Stimulated activated naive CD8-positive, alpha-beta T cell treated with anti-CD3 and anti-CD28 coated beads, Interleukin-15, amount 100 ng/mL, for 72 hours (primary cell): ENCODE measurements at places on chromosomes 1 and 21.

DNA sequence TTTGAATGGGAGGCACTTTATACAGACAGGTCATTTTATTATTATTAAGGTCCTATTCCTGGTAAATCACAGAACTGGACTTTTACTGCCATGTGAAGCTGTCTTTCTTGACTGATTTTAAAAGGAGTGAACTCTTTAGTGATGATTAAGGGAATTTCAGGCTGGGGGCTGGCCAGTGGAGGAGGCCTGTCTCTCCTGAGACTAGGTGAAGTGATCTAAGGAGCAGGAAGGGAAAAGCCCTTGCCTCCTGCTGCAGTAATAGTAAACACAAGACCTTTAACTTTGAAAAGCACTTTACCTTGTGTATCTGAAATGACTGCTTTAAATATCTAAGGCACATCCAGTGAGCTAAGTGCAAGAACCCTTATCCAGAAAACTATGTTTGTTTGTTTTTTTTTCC is 118.0 kb upstream of the SPAG17 start:
- DNase-seq = no peak

GRCh38 chr1:39130325-39130724 is 74.2 kb upstream of the MACF1 start:
- no peak for DNase-seq

DNA sequence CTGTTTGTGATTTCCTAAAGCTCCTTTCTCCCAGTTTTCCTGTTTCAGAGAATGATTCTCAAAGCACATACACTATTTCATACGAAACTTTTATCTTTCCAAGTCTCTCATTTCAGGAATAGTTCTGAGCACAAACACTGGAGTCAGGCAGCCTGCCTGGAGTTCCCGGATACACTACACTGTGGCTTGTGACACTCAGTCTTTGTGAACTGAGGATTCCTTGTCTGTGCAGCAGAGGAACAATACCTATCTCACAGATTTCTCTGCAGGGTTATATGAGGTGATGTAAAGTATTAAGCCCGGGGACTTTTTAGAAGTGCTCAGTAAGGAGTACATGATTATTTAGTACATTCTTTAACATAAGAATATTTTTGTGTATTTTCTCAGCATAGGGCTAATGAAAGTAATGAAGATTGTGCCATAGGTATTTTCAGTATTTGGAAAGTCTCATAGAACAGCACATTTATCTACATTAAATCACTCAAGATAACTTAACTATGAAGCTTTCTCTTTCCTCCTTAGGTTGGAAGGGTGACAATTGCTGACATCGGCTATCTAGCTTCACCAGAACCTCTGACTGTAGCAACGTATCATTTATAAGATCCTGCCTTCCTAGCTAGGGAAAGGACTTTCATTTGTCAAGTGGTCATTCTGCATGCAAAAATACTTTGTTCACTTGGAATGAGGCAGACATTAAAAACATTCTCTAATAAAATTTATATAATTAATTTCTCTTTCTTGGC is 12.9 kb downstream of the GBP2 start:
- DNase-seq = no peak

GRCh38 chr21:45611939-45612664 is 31.4 kb upstream of the PCBP3 start:
- no peak for DNase-seq

- DNase-seq = peak; percentile 25
Observed at GRCh38 chr1:183689762-183690204, 36.7 kb upstream of the APOBEC4 start.

DNA sequence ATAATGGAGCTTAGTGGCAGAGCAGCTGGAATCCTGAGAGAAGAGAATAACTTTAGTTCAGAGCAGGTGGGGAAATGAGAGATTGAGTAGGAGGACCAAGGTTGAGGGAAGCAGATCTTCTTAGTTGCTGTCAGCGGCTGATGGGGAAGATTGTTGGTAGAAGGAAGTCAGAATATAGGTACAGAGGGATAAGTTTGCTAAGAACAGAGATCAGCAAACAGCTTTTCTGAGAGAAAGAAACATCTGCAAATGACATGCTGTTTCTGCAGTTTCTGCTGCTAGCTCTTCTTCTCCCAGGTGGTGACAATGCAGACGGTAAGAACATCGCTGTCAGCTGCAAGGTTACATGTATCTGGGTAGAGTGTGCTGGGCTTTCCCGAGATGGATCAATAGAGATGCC is at the start of gene CD1C:
Gene CD1C, plus strand, starts transcription at position 113 of the 400 bp plus-strand sequence. Its CDS starts 142 bp downstream, at position 255.
- no peak for DNase-seq

DNA sequence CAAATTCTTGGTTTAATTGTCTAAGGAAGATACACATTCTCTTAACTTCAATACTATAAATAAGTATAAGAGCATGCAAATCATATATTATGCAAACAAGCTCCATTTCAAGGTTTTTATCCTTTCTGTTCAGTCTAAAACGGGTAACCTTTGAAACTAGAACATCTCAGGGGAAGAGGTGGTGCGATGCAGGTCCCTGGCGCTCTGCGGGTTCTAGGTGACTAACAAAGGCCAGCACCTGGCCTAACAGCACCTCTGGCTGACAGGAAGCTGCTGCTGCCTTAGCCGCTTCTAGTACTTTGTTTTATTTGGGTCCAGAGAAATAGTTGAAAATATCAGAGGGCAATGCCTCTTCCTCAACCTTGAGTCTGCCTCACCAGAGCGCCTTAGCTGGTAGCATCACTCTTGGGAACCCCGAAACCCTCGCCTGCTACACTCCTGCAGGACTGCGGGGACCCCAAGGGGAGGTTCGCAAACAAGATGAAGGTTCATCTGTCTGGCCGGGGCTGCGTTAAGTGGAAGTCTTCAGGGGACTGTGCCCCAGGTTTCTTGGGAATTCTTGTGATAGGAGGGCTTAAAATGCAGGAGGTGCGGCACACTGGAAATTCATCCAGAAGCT is 45.5 kb downstream of the PRDM15 start:
- DNase-seq = no peak

GRCh38 chr1:112904831-112905261 is 51.1 kb downstream of the SLC16A1 start:
- DNase-seq = no peak

DNA sequence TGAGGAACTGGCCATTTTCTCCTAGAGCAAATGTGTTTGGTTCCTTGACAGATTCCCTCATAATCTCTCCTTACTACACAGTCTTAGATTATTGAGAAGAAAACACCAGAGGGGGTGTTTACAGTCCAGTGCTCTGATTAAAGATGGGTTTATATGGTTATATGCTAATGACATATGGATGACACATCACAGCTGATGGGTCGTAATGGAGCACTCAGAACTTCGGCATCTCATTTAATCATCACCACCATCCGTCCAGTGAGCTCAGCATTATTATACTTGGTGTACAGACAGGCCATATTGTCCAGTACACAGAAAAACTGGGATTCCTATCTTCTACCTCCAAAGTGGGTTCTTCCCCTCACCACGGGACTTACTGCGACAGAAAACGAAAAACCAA is 22.3 kb upstream of the NR5A2 start:
- no peak for DNase-seq

DNA sequence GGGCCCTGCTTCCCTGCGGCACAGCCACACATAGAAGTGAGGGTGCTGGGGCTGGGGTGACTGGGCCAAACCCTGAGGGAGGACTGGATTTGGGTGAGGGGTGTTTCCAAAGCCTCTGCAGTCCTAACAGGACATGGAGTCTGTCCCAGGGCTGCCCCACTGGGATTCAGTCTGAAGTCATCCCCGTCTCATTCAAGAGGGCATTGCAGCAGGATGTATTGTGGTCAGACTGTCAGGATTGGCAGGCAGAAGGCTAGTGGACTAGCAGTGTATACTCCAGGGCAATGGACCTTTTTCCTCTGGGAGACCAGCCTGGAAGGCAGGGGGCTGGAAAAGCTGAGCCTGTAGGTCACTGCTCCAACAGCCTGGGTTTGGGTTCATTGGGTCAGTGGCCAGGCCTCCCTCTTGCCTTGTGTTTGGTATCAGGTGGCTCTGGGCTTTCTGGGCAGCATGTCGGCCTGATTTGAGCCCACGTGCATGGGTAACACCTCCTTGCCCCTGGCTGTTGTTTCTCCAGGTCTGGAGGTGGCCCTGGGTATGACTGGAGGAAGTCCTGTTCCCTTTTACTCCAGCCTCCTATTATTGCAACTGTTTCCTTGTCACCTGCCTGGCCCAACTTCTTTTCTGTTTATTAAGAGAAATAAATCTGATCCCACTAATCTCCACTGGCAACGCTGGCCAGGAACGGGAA is 41.0 kb upstream of the SYNC start:
- DNase-seq = no peak

DNA sequence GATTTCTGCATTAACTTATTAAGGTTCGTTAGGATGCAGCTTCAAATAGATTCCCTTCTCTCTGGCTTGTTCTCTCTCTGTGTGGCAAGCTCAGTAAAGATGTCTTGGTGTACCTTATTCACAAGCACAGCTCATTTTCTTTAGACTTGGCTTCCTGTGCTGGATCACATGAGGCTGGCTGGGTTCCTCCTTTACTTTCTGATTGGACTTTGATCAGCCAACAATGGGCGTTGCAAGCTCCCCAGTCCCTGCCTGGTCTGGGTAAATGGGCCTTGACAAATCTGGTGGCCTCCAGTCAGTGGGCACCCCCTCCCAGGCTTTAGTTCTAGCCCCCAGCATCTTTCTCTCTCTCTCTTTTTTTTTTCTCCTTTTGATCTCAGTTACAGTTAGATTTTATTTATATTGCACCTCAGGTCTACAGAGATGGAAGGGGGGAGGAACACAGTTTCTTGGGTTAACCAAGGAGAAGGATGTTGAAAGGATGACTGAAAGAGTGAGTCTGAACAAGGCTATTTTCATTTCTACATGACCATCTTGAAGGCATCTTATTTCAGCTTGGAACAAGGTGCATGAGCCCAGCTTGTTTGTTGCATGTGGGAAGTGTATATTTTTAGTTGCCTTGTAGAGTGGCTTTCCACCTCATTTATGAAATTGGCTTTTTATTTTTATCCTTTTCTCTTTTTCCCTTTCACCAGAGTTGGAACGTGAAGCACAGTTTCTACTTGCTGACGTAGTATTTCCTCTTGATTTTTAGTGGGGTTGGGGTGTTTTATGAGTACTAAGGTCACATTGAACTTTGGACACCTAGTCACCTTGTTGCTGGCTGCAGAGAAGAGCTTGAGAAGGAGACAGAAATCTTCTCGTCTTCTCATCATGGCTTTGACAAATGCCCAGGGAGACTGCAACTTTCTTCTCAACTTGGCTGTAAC is 77.1 kb downstream of the PBX1 start:
- no peak for DNase-seq

GRCh38 chr1:100354971-100355394 is 2.7 kb downstream of the CDC14A start:
- no peak for DNase-seq

DNA sequence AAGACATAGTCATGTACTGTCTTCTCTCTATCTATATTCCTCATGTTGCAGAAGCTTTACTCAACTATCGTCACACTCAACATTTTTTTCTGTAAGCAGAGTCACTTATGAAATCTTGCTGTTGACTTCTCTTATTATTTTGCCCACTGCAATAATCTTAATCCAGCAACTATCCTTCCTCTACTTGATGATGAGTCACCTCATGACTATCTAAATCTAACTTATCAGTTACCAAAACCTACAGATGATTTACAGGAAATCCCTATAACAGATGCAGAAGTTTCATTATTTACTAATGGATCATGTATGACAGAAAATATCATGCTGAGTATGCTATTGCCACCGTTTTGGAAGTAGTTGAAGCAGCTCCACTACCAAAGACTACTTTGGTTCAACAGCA is 378.9 kb downstream of the DUSP10 start:
- no peak for DNase-seq

GRCh38 chr1:159929155-159930051 is 4.1 kb upstream of the TAGLN2 start:
- DNase-seq = no peak

DNA sequence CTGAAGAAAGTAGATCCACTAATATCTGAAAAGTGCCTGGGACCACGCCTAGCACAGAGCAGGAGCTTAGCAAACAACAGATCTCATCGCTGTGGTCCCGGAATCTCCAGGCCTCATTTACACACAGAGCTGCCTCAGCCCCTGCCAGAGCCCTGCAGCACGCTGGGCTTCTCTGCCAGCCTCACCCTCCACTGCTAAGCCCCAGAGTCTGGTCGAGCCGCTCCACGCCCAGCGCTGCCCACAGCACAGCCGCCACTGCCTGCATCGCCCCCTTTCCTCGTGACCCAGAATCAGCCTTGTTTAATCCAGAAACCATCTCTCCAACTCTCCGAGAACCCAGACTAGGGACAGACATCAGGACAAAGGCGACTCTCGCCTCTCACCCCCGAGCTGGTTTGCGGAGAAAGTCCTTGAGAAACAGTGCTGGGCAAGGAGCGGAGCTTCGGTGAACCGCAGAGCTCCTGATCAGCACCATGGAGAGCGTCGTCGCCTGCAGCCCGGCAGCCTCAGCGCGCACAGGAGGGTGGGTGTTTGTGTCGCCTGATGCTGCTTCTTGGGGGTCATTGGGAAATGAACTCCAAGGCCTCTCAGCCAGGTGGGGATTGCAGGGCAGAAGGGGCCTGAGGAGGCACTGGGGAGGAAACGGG is 145.1 kb downstream of the NPHP4 start:
- DNase-seq = no peak

DNA sequence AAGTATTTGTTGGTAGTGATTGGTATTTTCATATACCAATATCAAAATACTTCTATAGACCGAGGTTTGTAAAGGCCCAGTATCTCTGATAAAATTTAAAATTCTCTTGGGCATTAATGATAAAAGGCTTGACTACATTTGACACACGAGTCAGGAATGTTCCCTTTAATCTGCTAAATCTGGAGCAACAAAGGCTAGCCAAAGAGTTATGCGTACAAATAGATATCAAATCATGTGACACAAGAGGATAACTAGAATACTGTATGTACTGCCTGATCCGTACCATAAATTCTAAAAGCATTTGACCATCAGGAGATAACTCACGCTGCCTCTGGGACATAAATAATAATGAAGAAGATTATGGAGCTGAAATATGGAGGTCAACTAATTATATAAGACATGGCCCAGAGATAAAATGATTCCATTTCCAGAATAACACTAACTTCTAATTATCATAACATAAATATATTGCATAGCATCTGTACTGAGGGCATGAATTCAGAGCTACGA is 64.2 kb upstream of the SH3GLB1 start:
- no peak for DNase-seq

GRCh38 chr1:83418558-83418957 is 580.4 kb downstream of the TTLL7 start:
- no peak for DNase-seq

DNA sequence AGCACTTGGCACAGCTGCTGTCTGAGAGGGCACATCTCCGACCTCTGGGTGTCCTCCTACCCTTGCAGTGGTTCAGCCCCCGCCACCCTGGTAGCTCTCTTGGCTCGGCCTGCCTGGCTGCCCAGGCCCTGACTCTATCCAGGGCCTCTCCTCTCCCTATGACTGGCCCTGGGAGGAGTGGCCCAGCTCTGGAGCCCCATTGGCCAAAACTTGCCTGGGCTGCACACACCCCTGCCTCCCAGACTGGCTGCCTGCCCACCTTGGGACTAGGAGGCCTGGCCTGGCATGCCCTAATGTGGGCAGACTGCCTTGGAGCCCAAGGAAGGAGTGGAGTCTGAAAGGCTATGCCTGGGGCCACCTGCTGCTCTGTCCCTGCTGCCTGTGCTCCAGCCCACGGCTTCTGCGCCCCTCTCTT is 33.6 kb downstream of the ACOT11 start:
- no peak for DNase-seq
